ENCODE measurements at places on chromosomes 1 and 21.
A peak's percentile ranks its signal among the peaks of the same experiment; 100 is the strongest.

DNA sequence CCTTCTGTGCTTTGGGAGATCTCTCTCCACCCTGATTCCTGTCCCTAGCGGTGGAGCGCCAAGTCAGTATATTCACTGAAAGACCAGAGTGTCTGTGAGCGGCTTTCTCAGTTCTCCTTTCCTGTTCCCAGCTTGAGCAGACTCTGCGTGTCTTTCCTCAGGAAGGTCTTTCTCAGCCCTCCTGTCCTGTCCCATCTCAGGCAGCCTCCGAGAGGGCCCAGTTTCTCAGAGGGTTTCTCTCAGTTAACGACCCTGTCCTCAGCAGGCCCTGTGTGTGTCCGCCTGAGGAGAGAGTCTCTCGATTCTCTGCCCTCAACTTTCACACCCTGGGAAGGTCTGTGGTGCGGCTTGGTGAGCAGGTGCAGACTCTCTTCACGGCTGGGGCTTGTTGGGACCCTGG lies 34.0 kb upstream of the CHIT1 start:
- DNase-seq: no peak

GRCh38 chr1:108199201-108199691 lies 897 bp downstream of the SLC25A24 start:
- peak; percentile 19 for DNase-seq

GRCh38 chr1:4745560-4745959 lies 91.2 kb downstream of the AJAP1 start:
- no peak for DNase-seq

- no peak for DNase-seq
Observed at GRCh38 chr1:2476061-2476999, at the start of gene PLCH2. TSS of gene PLCH2 (plus strand) at chr1:2476289. CDS start at chr1:2476589, 300 bp downstream.

DNA sequence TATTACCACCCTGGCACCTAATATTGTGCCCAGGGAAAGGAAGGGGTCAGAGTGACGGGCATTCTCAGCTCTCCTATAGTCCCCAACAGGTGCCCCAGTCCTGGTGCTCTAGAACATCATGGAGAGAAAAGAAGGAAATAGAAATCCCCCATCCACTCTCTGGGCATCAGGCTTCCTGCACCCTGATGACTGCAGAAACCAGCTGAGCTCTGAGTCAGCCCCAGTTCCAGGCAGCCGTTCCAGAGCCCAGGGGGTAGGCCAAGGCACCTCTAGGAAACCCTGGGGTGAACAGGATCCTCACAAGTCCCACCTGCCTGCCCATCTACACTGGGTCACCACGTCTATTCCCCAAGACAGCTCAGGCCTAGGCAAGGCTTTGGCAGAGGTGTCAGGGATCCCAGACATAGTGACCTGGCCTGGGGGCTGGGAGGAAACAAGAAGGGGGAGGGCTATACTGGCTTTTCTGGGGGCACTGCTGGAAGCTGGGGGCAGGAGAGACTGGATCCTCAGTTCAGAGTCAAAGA lies 709 bp downstream of the NECTIN4 start:
- DNase-seq: no peak

DNA sequence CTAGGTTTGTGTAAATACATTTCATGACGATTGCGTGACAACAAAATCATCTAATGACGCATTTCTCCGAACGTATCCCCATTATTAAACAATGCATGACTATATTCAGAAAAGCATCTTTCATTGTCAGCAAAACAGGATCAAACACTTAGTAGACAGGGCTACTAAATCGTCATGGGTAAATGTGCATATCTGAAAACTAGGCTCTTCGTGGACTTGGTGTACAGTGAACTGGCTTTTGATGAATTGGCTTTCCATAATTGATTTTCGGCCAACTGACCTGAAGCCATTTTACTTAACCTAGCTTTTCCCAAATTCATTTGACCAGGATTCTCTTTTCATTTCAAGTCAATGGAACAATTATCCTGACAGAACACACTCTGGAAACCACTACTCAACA lies 665.0 kb downstream of the SMYD3 start:
- DNase-seq: no peak

GRCh38 chr1:37989361-37989930 lies 376 bp downstream of the SF3A3 start:
- DNase-seq: no peak

DNA sequence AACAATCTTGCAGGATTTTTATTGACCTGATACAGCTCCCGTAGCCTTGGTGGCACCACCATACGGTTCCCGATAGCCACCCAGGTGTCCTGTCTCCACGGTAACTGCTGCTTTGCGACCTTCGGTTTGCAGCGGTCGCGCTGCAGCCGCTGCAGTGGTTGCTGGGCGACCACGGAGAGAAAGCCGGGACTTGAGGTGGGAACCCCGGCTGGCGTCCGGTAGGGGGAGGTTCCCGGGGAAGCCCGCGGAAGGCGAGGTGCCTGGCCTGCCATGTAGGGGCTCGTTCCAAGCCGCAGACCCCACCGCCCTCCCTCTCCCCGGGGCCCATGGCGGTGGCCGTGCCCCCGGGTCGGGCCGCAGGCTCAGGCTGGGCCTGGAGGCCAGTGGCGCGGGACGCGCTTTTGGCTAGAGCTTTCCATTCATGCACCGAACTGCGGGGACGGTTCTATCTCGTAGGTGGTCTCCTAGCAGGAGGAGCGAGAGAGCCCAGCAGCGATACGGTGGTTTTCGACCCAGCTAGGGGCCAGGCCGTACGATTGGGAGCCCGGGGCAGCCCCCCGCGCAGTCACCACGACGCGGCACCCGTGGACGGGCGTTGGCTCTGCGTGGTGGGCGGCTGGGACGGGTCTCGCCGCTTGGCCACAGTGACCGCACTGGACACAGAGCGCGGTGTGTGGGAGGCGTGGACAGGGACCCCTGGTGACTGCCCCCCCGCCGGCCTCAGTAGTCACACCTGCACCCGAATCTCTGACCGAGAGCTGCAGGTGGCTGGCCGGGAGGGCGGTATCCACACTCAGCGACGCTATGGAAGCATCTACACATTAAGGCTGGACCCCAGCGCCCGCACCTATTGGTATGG lies at the start of gene KLHDC9:
Gene KLHDC9, plus strand, starts transcription at position 152 of the 859 bp plus-strand sequence. Its CDS starts 175 bp downstream, at position 327.
- DNase-seq: peak; percentile 79

DNA sequence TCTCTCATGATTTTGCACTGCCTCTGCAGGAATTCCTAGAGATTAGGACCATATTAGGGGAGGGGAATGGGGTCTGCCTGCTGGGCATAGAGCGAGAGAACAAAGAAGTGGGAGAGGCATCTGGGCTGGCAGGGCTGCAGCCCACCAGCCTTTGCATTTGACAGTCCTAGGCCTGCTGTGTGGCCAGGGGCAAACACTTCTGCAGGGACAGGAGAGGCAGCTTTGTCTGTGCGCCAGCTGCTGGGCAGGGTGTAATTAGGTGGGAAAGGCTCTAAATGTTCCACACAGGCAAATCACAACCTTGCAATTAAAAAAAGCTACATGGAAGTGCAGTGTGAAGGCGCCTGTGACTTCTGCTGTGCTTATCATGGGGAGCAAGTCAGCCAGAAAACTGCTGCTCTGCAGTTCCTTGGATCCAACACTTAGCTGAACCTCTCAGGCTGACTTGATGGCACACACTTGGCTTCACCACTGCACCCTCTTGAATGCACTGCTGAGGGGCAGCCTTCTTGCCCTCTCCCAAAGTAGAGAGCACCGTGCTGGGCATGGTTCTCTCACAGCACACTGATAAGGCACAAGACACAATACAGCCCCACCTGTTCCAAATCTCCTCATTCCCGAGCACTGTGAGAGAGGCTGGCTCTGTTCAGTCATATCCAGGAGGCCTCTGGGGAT lies 73.6 kb upstream of the TLR5 start:
- DNase-seq: no peak

- DNase-seq: no peak
Observed at GRCh38 chr1:39800471-39800835, 11.8 kb upstream of the BMP8B start.

GRCh38 chr1:37999430-38000232 lies 5.7 kb downstream of the FHL3 start:
- DNase-seq: no peak

GRCh38 chr1:99763956-99764355 lies 2.5 kb downstream of the FRRS1 start:
- DNase-seq: no peak

DNA sequence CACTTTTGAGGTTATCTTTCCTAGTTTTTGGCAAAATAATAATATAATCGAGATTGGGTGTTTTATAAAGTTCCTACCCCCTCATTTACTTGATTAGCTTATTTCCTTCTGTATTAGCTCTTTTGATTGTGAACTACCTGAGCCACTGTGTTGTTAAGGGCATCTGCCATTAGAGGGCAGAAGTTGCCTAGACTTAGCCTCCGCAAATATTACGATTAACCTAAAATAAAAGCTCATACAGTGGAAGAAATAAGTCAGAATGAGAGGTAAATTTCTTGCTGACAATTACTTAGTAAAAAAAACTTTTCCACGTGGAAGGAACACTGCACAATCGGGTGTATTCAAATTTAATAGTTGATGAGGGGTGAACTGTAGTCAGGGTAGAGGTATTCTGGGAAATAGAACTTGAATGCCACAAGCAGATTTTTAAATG lies 2.3 kb downstream of the H3-3A start:
- no peak for DNase-seq

GRCh38 chr1:226443033-226443432 lies 35.1 kb upstream of the PARP1 start:
- no peak for DNase-seq

GRCh38 chr1:156160743-156161171 lies 7.4 kb downstream of the SEMA4A start:
- no peak for DNase-seq

DNA sequence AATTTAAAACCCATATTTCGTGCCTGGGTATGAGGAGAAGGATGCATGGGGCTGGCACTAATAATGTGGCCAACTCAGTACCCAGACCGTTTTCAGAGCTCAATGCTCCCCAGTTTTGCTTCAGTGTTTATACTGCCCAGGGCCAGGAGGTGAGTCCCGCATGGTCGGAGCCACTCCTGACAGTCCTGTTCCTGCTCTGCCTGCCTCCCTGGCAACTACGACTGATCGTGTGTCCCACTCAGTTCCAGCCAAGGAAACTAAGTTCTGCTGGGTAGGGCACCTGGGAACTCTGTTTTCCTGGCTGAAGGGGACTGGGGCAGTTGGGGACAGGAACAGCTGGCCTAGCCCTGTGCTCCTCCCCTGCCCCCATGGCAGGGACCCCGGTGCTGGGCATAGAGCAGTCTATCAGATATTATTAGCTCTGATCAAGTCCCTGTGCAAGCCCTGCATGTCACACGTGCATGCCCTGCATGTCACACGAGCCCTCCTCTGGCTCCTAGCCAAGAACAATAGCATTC lies 19.2 kb downstream of the S100A7 start:
- no peak for DNase-seq

GRCh38 chr1:218872026-218872425 lies 301.7 kb upstream of the LYPLAL1 start:
- no peak for DNase-seq

DNA sequence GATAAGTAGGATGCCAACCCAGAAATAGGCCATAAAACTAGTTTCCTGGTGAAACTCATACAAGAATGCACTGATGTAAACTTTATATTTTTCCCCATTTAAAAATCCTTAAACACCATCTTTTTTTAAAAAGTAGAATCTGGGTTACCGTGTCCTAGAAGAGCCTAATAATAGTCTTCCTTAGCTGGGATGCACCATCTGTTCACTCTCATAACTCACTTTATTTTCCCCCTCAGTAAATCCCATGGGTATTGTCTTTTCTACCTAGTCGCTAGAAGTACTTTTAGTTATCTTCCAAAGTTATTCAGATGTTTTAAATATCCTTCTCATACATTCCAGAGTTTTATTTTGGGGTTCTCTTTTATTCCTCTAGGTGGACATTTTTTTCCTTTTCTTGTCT lies 250.2 kb downstream of the PLA2G4A start:
- DNase-seq: no peak

DNA sequence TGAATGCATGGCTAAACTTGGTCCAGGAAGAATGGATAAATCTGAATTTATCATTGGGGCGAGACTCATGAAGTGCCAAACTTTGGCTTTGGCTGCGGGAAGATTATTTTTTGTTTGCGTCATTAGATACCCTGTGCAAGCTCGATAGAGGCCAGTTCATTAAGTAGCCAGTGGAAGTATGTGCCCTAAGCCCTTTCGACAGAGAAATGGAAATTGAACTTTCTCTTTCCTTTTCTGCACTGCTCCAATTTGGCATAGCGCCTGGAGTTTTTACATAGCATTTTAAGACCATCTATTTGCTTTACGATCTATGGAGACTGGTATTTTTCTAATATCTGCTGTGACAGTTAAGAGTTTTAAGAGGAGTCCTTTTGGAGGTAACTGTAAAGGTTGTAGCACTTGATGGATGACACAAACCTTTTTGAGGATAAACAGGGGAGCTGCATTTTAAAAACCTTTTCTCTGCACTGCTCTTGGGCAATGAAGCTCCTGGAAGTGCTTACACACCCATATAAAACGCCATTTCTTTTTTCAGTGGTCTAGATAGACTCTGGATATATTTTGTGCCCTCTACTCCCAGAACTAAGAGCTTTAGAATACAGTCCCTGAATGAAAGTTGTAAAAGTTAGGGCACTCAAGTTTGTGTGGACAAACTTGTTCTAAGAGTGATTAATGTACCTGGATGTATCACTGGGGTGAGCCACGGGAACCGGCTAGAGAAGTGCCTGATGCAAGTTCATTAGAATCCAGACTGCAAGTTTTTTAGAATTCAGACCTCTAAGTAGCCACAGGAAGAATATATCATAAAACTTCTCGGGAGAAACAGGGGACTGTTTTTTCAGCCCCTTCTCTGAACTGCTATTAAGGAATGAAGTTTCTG lies 41.3 kb upstream of the CFHR3 start:
- DNase-seq: no peak
